LNCaP clone FGC (cell line): ENCODE measurements at places on chromosomes 3 and 15.

DNA sequence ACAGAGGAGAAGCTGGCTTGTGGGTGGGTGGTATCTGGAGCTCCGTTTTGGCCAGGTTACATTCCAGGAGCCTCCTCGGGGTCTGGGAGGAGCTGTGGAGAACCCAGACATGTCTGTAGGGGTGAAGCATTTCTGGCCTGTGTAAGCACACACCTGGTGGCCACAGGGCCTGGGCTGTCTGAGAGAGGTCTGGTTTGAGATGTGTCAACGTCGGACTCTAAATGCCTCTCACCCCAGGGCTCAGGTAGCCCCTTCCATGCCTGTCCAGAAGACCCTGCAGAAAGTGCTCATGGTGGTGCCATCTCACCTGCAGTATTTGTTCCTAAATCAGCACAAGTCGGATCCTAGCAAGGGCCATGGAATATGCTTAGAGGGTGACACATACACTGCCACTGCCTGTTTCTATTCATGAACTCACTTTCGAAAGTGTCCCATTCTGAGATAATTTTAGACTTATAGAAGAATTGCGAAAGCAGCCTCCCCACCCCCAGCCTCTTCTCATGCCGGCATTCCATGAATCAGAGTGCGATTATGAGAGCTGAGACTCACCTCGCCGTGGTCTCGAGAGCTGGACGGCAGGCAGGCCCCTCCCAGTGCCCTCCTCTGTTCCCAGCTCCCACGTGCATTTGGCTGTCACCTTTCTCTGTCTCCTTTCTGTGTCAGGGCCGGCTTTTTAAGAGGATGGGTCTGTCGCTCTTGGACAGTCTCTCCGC, 63.7 kb downstream of the KLF15 start:
- no peak for DNase-seq

- no peak for DNase-seq
Measured at GRCh38 chr3:135992072-135992471, 26.5 kb downstream of the PPP2R3A start.

GRCh38 chr15:33851079-33851478, 117.2 kb upstream of the CHRM5 start:
- no peak for DNase-seq

DNA sequence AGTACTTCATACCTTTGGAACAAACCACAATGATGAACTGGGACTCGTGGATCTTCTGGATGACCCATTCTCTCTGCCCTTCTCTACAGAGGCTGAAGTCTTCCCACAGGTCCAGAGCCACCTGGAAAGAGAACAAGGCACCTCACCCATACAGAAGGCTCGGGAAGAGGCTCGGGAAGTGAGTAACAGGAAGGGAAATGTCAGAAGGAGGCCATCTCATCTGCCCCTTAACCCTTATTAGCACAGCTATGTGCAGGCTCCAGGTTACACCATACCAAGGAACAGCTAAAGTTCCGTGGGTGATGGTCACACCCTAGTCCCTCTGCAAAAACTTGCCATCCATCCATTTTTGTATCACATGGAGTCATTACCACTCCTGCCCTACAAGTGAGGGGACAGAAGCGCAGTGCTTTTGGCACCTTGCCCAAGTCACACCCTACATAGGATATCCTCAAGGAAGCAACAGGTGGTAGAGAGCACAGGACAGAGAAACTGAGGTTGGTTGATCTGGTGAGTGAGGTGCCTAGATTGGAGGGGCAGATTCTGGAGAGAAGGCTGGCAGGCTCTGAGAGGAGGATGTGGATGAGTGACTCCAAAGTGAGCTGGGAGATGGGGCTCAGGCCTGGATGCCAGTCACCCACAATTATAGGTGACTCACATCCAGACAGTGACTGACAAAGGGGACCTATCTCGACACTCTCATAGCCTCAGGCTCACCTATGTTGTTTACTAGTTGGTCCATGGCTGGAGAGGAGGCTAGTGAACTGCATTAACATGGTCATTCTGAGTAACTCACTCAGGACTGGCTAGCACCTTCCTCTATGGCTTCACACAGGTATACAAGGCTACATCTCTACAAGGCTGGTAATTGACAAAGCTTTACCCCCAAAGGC, 38.2 kb downstream of the SPATA12 start:
- DNase-seq: no peak

- DNase-seq: no peak
Measured at GRCh38 chr3:17442332-17443049, 299.9 kb downstream of the TBC1D5 start.

- no peak for DNase-seq
Measured at GRCh38 chr3:64888840-64889392, 201.1 kb upstream of the ADAMTS9 start.

DNA sequence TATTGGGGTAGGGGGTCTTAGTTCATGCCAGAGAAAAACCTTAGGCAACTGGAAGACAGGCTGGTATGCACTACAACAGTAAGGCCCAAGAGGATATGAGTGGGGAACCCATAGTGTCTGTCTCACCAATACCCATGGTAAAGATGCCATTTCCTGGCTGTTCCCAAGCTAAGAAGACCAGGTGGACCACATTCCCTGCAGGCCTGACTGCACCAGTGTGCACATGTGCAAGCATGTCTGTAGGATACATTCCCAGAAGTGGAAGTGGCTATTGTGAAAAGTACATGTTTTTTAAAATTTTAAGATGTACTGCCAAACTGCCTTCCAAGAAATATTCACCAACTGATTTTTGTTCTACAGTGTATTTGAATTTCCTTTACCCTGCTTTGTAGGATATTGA, 207.3 kb upstream of the CTNNB1 start:
- DNase-seq: no peak

GRCh38 chr3:78253860-78254259, 1214.0 kb downstream of the ROBO2 start:
- no peak for DNase-seq

DNA sequence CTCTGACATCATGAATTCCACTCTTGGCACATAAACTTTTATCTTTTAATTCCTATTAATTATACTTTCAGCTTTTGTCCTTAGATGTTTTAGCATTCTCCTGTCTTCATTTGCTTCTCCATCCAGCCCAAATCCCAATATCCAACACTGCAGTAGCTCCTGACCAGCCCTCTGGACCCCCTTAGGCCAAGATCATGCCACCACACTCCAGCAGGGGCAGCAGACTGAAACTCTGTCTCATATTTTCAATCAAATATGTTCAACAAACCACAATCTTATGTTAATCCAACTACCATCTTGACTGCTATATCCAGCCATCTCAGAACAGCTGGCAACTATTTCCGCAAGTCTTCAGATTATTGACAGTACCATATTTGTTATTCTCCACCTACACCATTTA, 315.8 kb upstream of the ROBO2 start:
- DNase-seq: no peak

DNA sequence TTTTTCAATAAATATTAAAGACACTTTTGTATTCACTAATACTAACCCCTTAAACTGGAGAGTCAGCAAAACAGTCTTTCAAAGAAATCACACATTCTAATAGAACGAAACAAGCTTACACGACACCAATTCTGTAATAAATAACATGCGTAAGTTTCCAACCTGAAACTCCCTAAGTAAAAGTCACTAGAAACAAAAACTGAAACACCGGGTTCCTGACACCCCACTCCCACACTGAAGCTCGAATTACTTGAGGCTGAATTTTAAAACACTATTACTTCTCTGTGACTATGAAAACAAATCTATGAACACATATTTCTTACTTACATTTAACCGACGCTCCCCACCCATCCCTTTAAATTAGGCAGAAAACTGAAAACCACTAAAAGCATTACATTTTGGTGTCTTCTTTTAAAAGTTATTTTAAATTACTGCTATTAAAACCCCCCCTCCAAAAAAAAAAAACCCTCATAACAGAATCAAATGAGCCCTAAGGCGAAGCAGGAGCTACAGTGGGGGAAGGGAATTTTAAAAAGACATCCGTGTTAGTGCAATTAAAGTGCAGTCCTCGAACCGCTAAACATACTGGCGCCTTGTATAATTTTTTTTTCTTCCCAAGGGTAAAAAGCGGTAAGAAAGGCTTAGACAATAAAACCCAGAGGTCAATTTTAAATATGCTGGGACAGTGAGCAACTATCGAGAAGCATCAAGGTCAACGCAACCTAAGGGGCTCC, 878 bp downstream of the SPPL2A start:
- no peak for DNase-seq

- no peak for DNase-seq
Measured at GRCh38 chr3:64138046-64138445, 87.2 kb downstream of the PRICKLE2 start.

DNA sequence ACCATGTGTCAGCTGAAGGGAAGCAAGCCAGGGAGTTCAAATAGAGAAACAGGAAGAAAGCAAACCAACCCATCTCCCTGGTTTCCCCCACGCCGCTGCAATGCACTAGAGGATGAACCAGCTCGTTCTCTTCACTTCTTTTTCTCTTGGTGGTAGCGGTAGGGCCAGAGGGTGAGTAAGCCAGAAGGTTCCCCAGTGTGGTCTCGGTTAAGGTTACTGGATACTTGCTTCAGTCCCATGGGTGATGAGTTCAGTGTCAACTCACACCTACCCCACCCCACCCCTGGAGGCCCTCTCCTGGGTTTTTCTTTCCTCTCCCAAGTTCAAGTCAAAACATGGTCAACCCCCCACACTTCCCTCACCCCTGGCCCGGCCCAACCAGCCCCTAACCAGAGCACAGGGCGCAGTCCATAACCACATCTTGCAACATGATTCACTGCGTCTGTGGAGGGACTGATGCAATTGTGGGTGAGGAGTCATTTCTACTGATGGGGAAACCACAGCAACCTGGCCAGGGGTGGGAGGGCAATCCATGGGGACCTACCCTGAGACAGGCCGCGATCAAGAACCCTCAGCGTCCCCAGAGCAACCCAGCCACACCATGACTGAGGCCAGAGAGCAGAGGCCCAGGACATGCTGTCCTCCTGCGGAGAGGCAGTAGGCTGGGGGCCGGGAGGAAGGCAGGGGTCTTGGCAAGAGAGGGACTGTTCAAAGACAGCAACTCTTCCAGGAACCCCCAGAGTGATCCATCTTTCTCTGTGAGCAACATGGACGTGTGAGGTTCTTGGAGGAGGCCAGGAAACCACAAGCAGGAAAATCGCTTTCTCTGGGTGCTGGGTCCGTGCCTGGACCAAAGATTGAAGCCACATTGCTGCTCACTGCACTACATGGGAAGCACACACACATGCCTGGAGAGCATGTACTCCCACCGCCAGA, 276.6 kb downstream of the UACA start:
- DNase-seq: no peak

DNA sequence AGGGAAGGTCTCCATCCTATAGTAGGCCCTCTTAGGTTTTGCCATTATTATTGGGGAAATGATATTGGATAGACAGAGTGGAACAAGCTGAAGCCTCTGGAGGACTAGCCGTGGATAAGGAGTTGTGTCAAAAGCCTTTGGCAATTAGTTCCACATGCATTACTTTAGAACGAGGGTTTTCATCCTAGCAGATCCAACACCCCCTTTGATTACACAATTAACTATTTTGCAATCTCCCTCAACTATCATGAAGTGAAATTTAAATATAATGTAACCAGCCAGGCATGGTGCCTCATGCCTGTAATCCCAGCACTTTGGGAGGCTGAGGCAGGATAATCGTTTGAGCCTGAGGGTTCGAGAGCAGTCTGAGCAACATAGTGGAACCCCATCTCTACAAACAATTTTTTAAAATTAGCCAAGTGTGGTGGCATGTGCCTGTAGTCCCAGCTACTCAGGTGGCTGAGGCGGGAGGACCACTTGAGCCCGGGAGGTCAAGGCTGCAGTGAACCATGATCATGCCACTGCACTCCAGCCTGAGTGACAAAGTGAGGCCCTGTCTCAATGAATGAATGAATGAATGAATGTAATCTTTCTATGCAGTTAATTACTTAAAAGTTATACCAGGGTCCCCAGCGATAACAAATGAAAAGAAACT, 56.8 kb downstream of the PXYLP1 start:
- DNase-seq: no peak

DNA sequence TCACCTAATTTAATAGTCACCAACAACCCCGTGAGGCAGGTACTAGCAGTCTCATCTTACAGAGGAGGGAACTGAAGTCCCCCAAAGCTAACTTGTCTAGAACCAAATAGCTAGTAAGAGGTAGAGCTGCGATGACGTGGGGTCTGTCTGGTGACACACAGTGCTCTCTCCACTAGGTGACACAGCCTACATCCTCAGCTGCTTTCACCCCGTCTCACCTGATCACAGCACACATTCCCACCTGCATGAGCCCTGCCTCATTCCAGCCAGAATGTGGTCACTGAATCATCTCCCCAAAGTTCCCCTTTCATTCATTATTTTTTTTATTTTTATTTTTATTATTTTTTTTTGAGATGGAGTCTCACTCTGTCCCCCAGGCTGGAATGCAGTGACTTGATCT, 21.3 kb upstream of the MAGEF1 start:
- DNase-seq: no peak

GRCh38 chr3:68142441-68142840, 488.0 kb upstream of the SUCLG2 start:
- no peak for DNase-seq

DNA sequence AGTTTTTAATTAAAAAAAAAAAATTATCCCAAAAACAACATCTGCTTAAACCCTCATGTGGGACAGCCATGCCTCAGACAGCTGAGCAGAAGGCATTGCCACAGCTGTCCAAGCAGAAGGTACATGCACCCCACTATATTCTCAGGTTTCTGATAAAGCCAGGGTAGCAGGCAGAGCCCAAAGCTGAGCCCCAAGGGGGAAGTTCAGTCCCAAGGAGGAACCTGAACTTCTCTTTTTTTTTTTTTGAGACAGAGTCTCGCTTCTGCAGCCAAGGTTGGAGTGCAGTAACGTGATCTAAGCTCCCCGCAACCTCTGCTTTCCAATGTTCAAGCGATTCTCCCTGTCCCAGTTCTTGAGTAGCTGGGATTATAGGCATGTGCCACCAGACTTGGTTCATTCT, 33.2 kb downstream of the MKRN2 start:
- no peak for DNase-seq

DNA sequence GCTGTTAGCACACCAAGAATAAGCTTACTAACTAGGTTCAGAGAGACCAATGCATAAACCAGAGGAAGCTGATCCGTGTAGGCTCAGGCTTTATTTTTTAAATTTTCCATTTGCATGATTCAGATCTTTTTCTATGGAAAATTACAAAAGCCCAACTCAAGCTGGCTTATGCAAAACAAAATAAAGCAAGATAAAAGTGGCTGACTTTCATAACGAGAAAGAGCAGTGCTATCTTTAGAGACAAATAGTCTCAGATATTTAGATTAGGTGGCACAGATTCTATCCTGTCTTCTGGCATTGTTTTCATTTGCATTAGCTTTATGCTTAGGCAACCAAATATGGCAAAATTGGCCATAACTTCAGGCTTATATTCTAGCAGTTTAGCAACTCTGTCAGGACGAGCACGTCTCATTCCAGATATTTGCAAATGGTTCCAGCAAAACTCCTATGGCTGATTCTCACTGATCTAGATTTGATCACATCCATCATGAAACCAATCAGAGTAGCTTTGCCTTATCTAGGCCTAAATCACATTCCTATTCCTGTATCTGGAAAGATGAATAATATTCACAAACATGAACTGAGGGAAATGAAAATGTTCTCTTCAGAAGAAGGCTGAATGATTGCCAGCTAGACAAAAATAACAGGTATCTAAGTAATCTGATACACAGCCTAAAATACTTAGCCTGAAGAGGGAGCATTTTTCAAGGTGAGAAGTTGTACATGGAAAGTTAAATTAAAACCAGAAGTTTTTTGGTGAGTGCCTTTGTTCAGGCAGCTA, 216.4 kb upstream of the DPPA4 start:
- DNase-seq: no peak
